Activated CD8-positive, alpha-beta memory T cell treated with anti-CD3 and anti-CD28 coated beads, Interleukin-2, amount 10 ng/mL, durations not matched to agents 7 days and 5 days (primary cell): ENCODE measurements at places on chromosomes 1 and 21. TPM values are rescaled to one million over a fixed set of nuclear protein-coding genes. Genes with fewer than 3 reads are reported as not detected.

- no peaks in the 10 kb centered on the region for H3K4me1 ChIP-seq
- no peak overlapping the region for H3K27ac ChIP-seq
- peaks cover 13% of the 10 kb centered on the region for H3K27me3 ChIP-seq
- no peak for DNase-seq
These were observed 70.1 kb upstream of the TMPRSS2 start for GRCh38 chr21:41578083-41578482.

- H3K4me1 ChIP-seq, result no peaks in the 10 kb centered on the region
- H3K4me3 ChIP-seq, result no peak overlapping the region
- no peaks in the 10 kb centered on the region for H3K36me3 ChIP-seq
These were observed 307.7 kb downstream of the AJAP1 start for GRCh38 chr1:4961935-4962645.

- peak overlapping the region; percentile 72 for H3K4me3 ChIP-seq
- H3K36me3 ChIP-seq, result peaks cover 22% of the 10 kb centered on the region
- H3K27ac ChIP-seq, result peak overlapping the region; percentile 94
These were observed 353.5 kb upstream of the B3GALT2 start for GRCh38 chr1:193539731-193540459.

The GIPC2 gene
- 0.23 TPM for total RNA-seq

DNA sequence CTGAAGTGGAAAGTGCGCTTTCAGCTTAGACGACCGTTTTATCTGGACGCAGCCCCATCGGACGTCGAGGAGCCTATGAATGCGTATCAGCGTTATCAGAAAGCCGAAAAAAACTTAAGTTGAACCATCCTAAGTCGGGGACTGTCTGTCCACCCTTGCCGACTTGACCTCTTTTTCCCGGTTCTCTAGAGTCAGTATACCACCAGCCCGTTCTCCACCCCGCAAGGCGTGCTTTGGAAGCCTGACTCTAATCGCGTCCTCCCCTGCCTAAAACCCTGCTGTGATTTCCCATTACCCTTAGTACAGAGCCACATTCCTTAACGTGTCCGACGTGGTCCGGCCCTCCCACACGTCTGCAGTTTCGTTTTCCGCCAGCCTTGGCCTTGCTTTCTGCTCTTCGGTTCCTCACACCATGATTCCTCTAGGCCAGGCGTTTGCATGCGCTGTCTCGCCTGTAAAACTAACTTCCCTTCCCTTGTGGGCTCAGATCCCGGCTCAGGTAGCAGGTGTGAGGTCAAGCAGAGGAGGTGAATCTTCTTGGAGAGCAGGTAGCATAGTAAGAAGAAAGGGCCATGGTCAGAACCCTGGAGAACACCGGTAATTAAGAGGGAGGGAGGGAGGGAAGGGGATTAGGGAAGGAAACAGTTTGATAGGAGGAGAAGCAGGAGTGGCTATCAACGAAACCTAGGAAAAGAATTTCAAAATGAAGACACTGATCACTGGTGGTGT is 865 bp downstream of the ADPRS start:
- peak overlapping the region; percentile 90 for H3K4me3 ChIP-seq
- H3K27me3 ChIP-seq, result peaks cover 6% of the 10 kb centered on the region
- peaks cover 16% of the 10 kb centered on the region for H3K4me1 ChIP-seq
- DNase-seq, result no peak
- H3K27ac ChIP-seq, result peak overlapping the region; percentile 87

The FMO5 gene
- 0.66 TPM for total RNA-seq

DNA sequence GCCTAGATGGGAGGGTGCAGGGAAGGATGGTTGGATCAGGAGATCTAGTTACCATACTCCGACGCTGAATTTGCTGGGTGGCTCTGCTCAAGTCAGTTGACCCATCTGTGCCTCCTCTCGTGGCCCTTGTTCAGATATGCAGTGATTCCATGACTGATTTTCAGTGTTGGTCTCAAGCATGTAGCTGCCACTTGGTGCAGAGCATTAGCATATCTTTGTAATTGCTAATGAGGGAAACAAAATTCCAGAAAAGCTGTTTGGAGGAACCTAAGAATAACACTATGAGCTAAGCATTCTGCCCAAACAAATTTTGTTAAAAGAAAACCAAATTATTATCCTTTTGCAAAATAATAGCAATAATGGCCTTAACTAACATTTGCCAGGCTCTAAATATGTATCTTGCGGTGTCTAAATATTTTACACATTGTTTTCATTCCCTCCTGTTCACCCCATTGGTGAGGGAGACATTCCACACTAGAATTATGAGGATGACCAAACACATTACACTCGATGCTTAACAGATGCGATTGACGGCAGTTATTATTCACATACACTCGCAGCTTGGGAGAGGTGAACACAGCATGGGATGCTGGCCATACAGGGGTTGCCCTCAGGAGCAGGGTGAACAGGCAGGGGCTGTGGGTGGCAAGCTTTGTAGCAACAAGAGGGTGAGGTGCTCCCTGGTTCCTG is 69.1 kb downstream of the KCNJ15 start:
- no peak for DNase-seq
- no peaks in the 10 kb centered on the region for H3K4me1 ChIP-seq
- no peaks in the 10 kb centered on the region for H3K27me3 ChIP-seq

- H3K36me3 ChIP-seq, result peaks cover 25% of the 10 kb centered on the region
- H3K27ac ChIP-seq, result no peak overlapping the region
- H3K4me3 ChIP-seq, result no peak overlapping the region
- peaks cover 14% of the 10 kb centered on the region for H3K4me1 ChIP-seq
- no peak for DNase-seq
These were observed 45.5 kb downstream of the USP25 start for GRCh38 chr21:15775291-15775690.

The DIO1 gene
- not detected for total RNA-seq

The PDE9A gene
- total RNA-seq, result 2.0 TPM

GRCh38 chr21:35485364-35485763 is 436.3 kb upstream of the RUNX1 start:
- no peak overlapping the region for H3K27ac ChIP-seq
- no peak overlapping the region for H3K4me3 ChIP-seq
- no peaks in the 10 kb centered on the region for H3K36me3 ChIP-seq
- DNase-seq, result no peak

- H3K4me3 ChIP-seq, result peak overlapping the region; percentile 64
- H3K4me1 ChIP-seq, result peaks cover 12% of the 10 kb centered on the region
- H3K27ac ChIP-seq, result no peak overlapping the region
- peaks cover 3% of the 10 kb centered on the region for H3K36me3 ChIP-seq
- peaks cover 55% of the 10 kb centered on the region for H3K27me3 ChIP-seq
These were observed 1.4 kb downstream of the GPR161 start for GRCh38 chr1:168135116-168135920.

DNA sequence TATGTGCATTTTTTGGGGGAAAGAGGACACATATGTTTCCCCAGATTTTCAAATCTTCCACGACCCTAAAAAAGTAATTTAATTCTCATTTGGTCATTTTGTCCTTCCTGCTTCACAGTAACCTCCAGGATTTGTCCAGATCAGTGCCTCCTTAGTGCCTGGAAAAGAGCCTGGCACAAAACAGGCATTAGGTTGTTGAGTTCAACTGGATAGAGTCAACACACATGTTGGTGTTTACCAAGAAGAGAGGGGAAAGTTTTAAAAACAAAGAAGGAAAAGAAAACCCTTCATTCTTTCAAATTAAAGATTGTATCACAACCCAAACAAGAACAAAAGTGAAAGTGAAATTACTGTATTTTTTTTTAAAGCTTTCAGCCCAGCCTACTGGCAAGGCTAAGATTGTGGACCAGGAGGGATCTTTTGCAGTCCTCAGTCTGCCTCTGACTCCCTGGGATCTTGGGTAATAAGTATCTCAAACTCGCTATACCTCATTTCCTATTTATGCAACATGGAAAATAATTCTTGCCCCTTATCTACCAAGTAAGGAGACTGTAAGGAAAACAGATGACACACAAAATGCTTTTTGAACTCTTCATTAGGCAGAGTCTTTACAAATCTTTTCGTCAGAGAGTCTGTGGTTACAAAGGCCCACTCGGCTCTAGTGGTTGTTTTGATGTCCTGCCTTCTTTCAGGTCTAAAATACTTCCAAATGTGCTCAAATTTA is 57.8 kb downstream of the ZNF281 start:
- H3K27ac ChIP-seq, result peak overlapping the region; percentile 54
- peak overlapping the region; percentile 43 for H3K4me3 ChIP-seq
- peaks cover 40% of the 10 kb centered on the region for H3K4me1 ChIP-seq
- no peak for DNase-seq

DNA sequence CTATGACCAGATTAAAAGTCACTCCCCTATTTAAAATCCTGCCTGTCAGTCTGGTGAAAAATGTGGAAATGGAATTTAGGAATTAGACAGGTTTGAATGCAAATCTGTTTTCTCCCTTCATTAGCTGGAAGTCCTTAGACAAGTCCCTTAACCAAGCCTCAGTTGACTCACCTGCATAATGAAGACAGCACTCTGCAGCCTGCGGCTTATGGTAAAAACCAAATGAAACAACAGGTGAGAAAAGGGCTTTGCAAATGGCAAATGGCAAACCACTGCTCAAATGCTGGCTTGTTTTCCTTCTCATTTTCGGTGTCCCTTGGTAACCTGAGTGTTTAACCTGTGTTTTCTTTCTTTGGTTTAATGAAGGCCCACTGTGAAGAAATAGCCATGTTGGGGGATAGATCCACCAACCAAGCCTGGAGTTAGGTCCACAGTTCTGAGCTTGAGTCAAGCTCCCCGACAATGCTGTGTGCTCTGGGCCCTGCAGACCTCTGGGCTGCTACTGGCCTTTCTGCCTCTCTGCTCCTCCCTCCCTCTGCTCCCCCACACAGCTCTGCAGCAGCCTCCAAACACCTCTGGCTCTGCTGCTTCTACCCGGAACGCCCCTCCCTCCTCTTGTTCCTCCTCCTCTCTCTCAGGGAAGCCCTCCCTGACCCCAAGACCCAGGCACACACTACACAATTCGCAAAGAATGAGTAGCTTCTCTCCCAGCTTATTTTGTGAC is 641.8 kb downstream of the MATN1 start:
- H3K27ac ChIP-seq, result no peak overlapping the region
- no peaks in the 10 kb centered on the region for H3K4me1 ChIP-seq
- H3K36me3 ChIP-seq, result no peaks in the 10 kb centered on the region
- H3K4me3 ChIP-seq, result no peak overlapping the region
- no peak for DNase-seq

The PGBD5 gene
- not detected for total RNA-seq

GRCh38 chr21:16195538-16195910 is 465.7 kb downstream of the USP25 start:
- H3K27ac ChIP-seq, result no peak overlapping the region
- no peak for DNase-seq
- H3K4me3 ChIP-seq, result no peak overlapping the region
- H3K4me1 ChIP-seq, result no peaks in the 10 kb centered on the region
- no peaks in the 10 kb centered on the region for H3K36me3 ChIP-seq
- H3K27me3 ChIP-seq, result peaks cover 3% of the 10 kb centered on the region

DNA sequence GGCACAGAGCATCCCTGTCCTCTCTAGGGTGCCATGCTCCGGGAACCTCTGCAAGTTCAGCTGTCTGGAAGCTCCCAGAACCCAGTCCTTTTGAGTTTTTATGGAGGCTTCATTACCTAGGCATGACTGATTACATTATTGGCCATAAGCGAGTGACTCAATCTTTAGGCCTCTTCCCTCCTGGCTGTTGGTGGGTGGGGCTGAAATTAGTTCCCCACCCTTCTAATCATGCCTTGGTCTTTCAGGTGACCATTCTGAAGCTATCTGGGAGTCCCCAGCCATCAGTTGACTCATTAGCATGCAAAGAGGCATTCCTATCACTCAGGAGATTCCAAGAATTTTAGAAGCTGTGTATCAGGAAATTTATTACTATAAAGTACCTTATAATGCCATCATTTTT is 46.6 kb downstream of the WLS start:
- H3K27me3 ChIP-seq, result no peaks in the 10 kb centered on the region
- no peak overlapping the region for H3K27ac ChIP-seq
- no peaks in the 10 kb centered on the region for H3K4me1 ChIP-seq
- H3K36me3 ChIP-seq, result no peaks in the 10 kb centered on the region

- no peaks in the 10 kb centered on the region for H3K36me3 ChIP-seq
- peaks cover 20% of the 10 kb centered on the region for H3K4me1 ChIP-seq
- DNase-seq, result peak; percentile 36
- no peak overlapping the region for H3K27ac ChIP-seq
- H3K27me3 ChIP-seq, result peaks cover 7% of the 10 kb centered on the region
These were observed 2.9 kb upstream of the TFF3 start for GRCh38 chr21:42317826-42318746.

DNA sequence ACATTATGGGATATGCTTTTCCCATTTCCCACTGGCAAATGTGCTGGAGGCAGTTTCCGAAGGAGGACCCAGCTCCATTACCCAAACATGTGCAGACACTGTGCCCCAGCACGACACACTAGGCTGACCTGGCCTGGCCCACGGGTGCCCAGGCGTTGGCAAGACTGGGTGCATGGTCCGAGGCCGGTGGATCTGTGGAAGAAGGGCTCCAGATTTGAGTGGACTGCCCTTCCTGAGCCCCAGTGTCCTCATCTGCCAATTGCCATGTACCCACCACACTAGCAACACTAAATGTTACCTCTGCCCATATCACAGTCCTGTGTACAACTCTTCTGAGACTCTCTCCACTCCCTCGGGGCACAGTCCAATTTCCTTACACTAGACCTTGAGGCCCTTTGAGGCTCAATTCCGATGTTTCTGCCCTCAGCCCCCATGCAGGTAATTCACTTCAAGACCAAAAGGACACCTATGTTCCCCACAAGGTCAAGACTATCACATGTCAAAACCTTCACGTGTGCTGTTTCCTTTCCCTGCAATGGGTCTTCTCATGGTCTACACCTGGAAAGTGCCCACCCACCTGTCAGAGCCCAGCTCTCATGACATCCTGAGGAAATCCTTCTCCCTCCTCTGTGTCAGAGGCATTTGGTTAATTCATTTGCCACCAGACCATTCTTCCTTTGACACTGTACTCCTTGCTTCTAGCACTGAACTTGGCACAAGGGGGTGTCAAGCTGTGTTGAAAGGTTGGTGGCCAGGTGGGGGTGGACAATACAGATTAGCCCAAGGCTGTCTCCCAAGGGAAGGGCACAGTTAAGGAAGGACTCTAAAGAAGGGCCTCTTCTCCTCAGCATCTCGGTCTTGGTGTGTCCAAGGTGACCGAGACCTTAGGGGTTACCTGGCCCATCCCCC is 124.9 kb downstream of the DMRTB1 start:
- no peaks in the 10 kb centered on the region for H3K27me3 ChIP-seq
- H3K4me1 ChIP-seq, result peaks cover 18% of the 10 kb centered on the region
- no peak overlapping the region for H3K4me3 ChIP-seq
- H3K27ac ChIP-seq, result no peak overlapping the region
- DNase-seq, result no peak

DNA sequence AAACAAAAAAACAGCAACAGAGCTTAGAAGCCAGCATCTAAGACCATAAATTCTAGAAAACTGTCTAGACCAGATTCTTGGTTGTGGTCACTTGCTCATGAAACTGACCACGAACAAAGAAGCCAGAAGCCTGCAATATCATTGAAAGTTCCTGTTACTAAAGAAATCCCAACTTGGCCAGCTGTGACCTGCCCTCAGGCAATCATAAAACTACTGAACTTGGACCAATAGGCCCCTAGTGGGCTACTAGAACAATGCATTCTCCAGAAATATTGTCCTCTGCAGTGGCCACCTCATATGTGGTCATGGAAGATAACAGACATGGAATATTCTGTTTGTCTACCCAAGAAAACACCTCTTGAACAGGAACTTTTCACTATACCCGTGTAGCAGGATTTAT is 87.7 kb downstream of the SPATA17 start:
- H3K4me3 ChIP-seq, result no peak overlapping the region
- H3K27ac ChIP-seq, result no peak overlapping the region
- H3K36me3 ChIP-seq, result no peaks in the 10 kb centered on the region
- no peaks in the 10 kb centered on the region for H3K4me1 ChIP-seq
- DNase-seq, result no peak

- no peak for DNase-seq
- H3K4me3 ChIP-seq, result no peak overlapping the region
- no peak overlapping the region for H3K27ac ChIP-seq
- H3K4me1 ChIP-seq, result peaks cover 2% of the 10 kb centered on the region
- peaks cover 35% of the 10 kb centered on the region for H3K27me3 ChIP-seq
These were observed 13.0 kb downstream of the RD3 start for GRCh38 chr1:211478801-211479578.

The WDR26 gene
- 84.2 TPM for total RNA-seq
